ENCODE measurements at places on chromosomes 5 and 9. TPM values are rescaled to one million over a fixed set of nuclear protein-coding genes. Genes with fewer than 3 reads are reported as not detected.

GRCh38 chr5:148735301-148735835, 81.0 kb upstream of the HTR4 start:
- no peak for DNase-seq

- no peak for DNase-seq
Measured at GRCh38 chr9:35035851-35036701, 36.3 kb downstream of the VCP start.

DNA sequence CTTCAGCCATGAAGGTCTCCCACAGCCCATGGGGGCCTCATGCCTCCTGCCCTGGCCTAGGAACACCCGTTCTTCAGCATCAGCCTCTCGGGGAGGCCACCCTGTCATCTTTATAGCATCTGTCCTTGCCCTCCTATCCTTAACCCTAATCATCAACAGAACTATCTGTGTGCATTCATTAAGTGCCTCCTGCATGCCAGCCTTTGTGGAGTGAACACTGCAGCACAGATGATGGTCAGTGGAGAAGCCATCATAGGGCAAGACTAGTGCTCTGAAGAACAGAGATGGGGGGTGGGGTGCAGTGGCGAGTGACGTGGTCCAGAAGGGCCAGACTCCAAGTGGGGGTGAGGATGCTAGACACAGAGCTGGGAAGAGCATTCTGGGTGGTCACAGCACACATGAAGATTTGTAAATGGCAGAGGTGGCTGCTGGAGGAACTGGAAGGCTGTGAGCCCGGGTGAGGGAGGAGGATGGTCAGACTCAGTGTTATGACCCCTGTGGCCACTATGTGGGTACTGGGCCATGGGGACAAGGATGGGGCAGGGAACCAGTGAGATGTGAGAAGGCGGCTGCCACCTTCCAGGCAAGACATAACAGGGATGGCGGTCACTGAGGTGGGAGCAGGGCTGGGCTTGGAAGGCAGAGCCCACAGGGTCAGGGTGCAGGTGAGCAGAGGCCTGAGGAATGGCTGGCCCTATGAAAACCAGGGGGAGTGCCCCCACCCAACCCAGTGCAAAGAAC, 3.6 kb upstream of the CARD19 start:
- no peak for DNase-seq

LCN10 gene
- total RNA-seq, result 1.1 TPM

HTR4 gene
- not detected for total RNA-seq
